Small intestine (tissue), 16 donors: ENCODE measurements at places on chromosomes 1 and 21. TPM values are rescaled to one million over a fixed set of nuclear protein-coding genes. Genes with fewer than 3 reads are reported as not detected.

Gene ARHGEF2
- polyA plus RNA-seq = 14.6 TPM

Gene ATP5PF
- 902 TPM for polyA plus RNA-seq

Gene EIF3I
- polyA plus RNA-seq = 158 TPM

Gene DIRAS3
- 1.5 TPM for polyA plus RNA-seq

Gene INAVA
- polyA plus RNA-seq = 192 TPM

Gene TRIM45
- polyA plus RNA-seq = 7.2 TPM

Gene MARK1
- under 0.01 TPM for polyA plus RNA-seq

Gene OPRD1
- polyA plus RNA-seq = 0.34 TPM

- no peaks in the 10 kb centered on the region for H3K4me1 ChIP-seq
- H3K36me3 ChIP-seq = no peaks in the 10 kb centered on the region
- H3K27ac ChIP-seq = no peak overlapping the region
- DNase-seq = no peak
- H3K27me3 ChIP-seq = no peaks in the 10 kb centered on the region
Observed at GRCh38 chr1:44072204-44072603, 40.9 kb upstream of the SLC6A9 start.

DNA sequence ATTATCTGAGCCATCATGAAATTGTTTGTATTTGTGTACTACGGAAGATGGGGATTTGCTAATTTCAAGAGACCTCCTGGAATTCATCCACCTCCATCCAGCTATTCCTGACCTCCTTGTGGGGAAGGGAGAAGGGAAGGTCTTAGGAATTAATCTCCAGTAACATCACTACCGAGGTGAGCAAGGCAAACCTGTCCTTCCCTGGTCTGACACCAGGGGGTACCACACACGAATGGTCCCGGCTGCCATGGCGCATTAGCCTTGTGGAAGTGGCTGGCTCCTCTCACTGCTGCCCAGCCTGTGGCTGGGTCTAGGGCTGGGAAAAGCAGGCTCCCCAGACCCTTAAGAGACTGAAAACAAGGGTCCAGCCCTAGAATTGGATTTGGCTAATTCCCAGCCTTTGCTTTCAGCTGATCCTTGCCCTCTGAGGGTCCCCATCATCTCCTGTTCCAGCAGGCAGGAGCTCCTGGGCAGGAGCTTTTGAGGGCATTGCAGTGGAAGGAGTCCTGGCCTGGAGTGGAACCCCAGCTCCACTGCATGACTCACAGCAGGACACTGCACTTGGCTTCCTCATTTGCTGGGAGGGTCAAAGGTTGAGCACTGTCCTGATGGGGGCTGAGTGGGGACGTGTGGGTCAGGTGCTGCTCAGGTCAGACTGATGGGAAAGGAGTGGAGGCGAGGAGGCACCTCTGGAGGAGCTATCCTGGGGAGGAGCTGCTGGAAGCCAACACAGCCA is 34.8 kb downstream of the RIMS3 start:
- DNase-seq = peak; percentile 39
- peaks cover 3% of the 10 kb centered on the region for H3K4me1 ChIP-seq
- no peaks in the 10 kb centered on the region for H3K27me3 ChIP-seq
- H3K36me3 ChIP-seq = no peaks in the 10 kb centered on the region
- H3K27ac ChIP-seq = no peak overlapping the region
- no peak overlapping the region for H3K4me3 ChIP-seq

DNA sequence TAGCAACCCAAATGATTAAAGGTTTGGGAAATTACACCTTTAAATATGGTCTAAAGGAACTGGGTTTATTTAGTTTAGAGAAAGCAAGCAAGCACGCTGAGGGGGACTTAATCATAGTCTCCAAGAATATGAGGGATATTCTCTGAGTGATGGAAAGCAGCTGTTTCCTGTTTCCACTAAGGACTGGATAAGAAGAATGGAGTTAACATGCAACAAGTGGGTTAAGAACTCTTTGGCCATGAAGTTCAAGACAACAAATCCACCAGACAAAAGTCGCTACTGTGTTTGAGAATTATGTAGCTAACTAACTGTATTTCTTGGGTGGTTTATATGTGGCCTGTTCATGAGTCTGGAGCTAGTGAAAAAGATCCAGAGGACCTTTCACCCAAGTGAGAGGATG is 85.7 kb downstream of the TGFB2 start:
- H3K27me3 ChIP-seq = no peaks in the 10 kb centered on the region
- DNase-seq = no peak
- H3K4me1 ChIP-seq = no peaks in the 10 kb centered on the region
- no peaks in the 10 kb centered on the region for H3K36me3 ChIP-seq
- H3K27ac ChIP-seq = no peak overlapping the region

- no peaks in the 10 kb centered on the region for H3K27me3 ChIP-seq
- H3K4me3 ChIP-seq = no peak overlapping the region
- H3K36me3 ChIP-seq = no peaks in the 10 kb centered on the region
- no peak overlapping the region for H3K27ac ChIP-seq
- no peaks in the 10 kb centered on the region for H3K4me1 ChIP-seq
- no peak for DNase-seq
Observed at GRCh38 chr1:95879498-95880050, 645.6 kb downstream of the RWDD3 start.

GRCh38 chr21:16773206-16773605 is 739.6 kb upstream of the CXADR start:
- H3K4me1 ChIP-seq = no peaks in the 10 kb centered on the region
- H3K36me3 ChIP-seq = no peaks in the 10 kb centered on the region
- H3K4me3 ChIP-seq = no peak overlapping the region
- DNase-seq = no peak
- H3K27ac ChIP-seq = no peak overlapping the region

DNA sequence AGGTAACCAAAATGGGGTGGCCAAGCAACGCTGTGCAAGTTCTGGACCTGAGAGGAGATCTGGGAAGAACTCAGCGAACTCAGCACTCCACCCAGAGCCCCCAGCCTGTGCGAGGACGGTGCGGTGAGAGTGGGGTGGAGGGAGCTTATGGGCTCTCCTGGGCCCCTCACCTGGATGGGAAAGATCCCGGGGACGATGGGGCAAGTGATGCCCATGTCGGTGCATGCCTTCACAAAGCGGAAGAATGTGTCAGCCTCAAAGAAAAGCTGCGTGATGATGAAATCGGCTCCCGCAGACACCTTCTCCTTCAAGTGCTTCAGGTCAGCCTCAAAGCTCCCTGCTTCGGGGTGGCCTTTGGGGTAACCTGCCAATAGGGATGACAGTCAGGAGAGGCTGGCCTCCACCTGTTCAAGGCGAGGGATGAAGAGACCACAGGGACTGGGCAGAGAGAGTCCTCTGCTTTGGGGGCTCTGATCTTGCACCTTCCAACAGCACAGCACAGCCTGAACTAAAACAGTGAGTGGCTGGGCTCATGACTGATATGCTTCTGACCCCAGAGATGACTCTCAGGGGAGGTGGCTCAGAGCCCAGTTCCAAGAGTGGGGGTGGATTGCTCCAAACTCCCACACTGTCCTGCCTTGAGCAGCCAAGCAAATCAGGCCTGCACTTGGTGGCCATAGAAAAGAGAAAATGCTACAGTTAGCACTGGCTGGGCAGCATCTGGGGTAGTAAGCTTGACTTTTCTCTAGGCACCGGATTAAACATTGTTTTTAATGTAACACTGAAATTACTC is 9.5 kb downstream of the MTHFR start:
- DNase-seq = no peak
- no peaks in the 10 kb centered on the region for H3K27me3 ChIP-seq
- H3K4me1 ChIP-seq = peaks cover 11% of the 10 kb centered on the region

GRCh38 chr1:242056988-242057744 is 58.3 kb upstream of the MAP1LC3C start:
- no peak overlapping the region for H3K27ac ChIP-seq
- no peaks in the 10 kb centered on the region for H3K4me1 ChIP-seq
- H3K4me3 ChIP-seq = no peak overlapping the region
- DNase-seq = no peak
- no peaks in the 10 kb centered on the region for H3K36me3 ChIP-seq

- no peaks in the 10 kb centered on the region for H3K4me1 ChIP-seq
- H3K27me3 ChIP-seq = no peaks in the 10 kb centered on the region
- no peak for DNase-seq
- H3K4me3 ChIP-seq = no peak overlapping the region
Observed at GRCh38 chr1:107175102-107175909, 34.5 kb downstream of the NTNG1 start.

GRCh38 chr1:24737368-24738117 is 7.7 kb upstream of the CLIC4 start:
- H3K4me1 ChIP-seq = no peaks in the 10 kb centered on the region
- H3K27me3 ChIP-seq = no peaks in the 10 kb centered on the region
- no peak for DNase-seq
- no peak overlapping the region for H3K4me3 ChIP-seq
- H3K36me3 ChIP-seq = no peaks in the 10 kb centered on the region
- H3K27ac ChIP-seq = no peak overlapping the region

- H3K4me1 ChIP-seq = peaks cover 28% of the 10 kb centered on the region
- no peak overlapping the region for H3K4me3 ChIP-seq
- no peak overlapping the region for H3K27ac ChIP-seq
- no peaks in the 10 kb centered on the region for H3K36me3 ChIP-seq
Observed at GRCh38 chr21:34528131-34528561, 16.1 kb upstream of the KCNE1 start.

DNA sequence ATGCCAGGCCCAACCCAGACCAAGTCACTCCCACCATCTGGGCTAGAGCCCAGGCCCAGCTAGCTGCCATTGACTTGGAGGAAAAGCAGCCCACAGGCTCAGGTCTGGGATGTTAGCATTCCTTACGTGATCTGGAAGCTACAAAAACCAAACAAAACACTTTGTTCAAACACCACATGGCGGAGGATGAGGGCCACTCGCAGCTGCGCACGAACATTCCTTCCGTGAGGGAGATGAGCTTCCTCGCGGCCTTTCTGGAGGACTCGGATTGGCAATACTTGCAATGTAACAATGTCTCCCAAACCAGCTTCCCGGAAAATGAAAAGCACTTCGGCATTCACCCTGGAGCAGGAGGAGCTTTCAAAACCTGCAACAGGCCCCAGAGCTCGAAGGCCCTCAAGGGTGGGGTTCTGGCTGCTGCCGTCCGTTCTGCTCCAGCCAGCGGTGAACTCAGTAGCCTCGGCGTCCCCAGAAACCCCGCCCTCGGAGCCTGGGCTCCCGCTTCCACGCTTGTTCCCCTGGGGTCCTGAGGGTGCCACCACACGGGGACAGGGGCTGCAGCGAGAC is 40.5 kb downstream of the COL6A1 start:
- H3K27me3 ChIP-seq = peaks cover under 1% of the 10 kb centered on the region
- DNase-seq = no peak
- peak overlapping the region; percentile 60 for H3K27ac ChIP-seq
- H3K36me3 ChIP-seq = no peaks in the 10 kb centered on the region
- no peaks in the 10 kb centered on the region for H3K4me1 ChIP-seq

DNA sequence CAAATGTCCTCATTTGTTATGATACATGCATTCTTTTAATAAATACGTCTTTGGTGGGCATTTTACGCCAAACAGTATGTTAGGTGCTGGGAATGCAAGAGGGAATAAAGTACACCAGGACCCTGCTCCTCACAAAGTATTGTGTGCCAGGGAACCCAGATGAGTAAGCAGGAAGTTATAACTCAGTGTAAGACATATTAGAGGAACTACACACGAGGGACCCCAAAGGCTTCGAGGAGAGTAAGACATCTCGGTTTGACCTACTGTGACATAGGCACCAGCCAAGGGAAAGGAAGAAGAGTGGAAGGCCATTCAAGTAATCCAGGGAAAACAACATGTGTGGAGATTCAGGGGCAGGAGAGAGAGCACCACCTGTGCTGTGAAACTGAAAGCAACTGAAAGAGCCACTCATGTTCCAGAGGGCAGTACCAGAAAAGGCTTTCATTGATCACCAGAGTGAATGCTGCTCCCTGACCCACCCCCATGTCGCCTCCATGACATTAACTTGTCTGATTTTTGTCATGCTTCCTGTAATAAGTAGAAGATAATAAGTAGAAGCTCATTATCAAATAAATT is 542.5 kb upstream of the PKN2 start:
- no peaks in the 10 kb centered on the region for H3K27me3 ChIP-seq
- H3K36me3 ChIP-seq = no peaks in the 10 kb centered on the region
- H3K27ac ChIP-seq = no peak overlapping the region
- H3K4me1 ChIP-seq = no peaks in the 10 kb centered on the region

DNA sequence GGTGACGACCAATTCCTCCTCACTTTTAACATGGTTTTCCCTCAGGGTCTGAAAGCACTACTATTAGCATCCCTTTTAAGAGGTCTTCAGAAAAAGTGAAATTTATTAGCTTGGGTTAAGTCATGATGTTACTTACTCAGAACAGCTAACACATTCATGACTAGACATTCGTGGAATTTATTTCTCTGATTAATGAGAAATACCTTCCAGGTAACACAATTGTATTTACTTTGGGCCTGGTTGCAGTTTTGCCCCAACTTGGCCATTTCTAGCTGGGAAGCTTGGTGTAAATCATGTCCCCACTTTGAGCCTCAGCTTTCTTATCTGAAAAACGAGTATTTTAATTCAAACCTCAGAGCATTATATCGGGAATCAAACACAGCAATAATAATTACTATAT is 119.2 kb upstream of the SPATA6 start:
- no peak overlapping the region for H3K4me3 ChIP-seq
- DNase-seq = no peak
- no peaks in the 10 kb centered on the region for H3K36me3 ChIP-seq
- no peak overlapping the region for H3K27ac ChIP-seq

- peak overlapping the region; percentile 71 for H3K4me3 ChIP-seq
- H3K36me3 ChIP-seq = peaks cover 11% of the 10 kb centered on the region
- H3K27ac ChIP-seq = peak overlapping the region; percentile 97
- H3K4me1 ChIP-seq = peaks cover 26% of the 10 kb centered on the region
- DNase-seq = peak; percentile 37
Observed at GRCh38 chr1:51877434-51878307, 856 bp downstream of the NRDC start.

DNA sequence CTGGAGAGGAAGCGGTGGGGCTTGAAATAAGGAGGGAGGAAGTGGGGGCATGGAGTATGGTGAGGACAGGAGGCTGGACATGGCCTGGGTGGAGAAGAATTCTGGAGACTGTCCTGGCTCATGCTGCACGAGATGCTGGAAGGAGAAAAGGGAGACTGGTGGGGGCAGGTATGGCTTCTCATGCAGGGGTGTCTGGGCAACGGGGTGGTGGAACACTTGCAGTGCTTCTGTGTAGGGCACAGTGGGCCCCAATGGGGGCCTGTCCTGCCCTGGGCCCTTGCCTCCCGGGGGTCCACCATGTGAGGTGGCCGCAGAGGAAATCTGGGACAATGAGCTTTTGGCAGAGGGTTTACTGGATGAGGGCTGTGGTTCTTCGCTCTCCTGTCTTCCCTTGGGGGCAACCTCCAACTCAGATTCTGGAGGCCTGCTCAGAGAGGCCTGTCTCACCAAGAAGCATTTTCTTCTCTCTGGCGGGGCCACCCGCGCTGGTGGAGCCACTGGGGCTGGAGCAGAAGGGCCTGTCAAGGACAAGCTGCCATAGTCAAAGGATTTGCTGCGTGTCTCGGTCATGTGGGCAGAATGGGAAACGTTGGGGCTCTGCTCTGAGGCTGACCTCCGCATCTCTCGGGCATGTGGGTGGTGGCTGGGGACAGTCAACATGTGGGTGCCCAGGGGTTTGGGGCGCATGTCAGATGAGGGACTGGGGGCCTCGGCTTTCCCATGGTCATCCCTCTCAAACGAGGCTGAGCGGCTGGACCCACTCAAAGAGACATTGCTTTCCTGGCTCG is 96.9 kb upstream of the EDN2 start:
- DNase-seq = no peak
- no peaks in the 10 kb centered on the region for H3K36me3 ChIP-seq
- no peak overlapping the region for H3K27ac ChIP-seq
- no peaks in the 10 kb centered on the region for H3K4me1 ChIP-seq
